Endothelial cell (in vitro differentiated cells): ENCODE measurements at places on chromosomes 2 and 18.

- no peak for DNase-seq
Observed at GRCh38 chr18:26052505-26052904, 37.9 kb downstream of the SS18 start.

GRCh38 chr2:63300835-63301234, 250.2 kb downstream of the OTX1 start:
- DNase-seq: no peak

- DNase-seq: no peak
Observed at GRCh38 chr2:217990389-217990788, 12.4 kb downstream of the TNS1 start.

GRCh38 chr2:156526950-156527636, 90.9 kb downstream of the GPD2 start:
- no peak for DNase-seq

DNA sequence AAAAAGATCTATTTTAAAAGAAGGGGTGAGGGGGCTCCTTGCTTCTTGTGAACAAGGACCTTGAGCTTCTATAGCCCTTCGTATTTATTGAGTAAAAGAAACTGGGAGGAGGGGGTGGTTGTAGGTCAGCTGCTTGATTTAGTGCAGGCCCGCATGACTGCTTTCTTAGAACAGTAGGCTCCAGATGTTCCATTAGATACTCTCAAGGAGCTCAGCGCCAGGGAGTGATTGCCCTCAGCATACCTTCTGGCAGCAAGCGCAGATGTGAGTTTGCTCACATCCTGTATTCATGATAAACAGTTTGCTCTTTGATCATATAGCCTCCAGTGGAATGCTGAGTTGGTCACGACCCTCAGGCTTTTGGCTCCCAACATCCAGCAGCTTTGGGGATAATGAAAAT, 108.9 kb upstream of the XPO1 start:
- DNase-seq: no peak

- DNase-seq: no peak
Observed at GRCh38 chr2:7594211-7594610, 677.0 kb downstream of the RNF144A start.

DNA sequence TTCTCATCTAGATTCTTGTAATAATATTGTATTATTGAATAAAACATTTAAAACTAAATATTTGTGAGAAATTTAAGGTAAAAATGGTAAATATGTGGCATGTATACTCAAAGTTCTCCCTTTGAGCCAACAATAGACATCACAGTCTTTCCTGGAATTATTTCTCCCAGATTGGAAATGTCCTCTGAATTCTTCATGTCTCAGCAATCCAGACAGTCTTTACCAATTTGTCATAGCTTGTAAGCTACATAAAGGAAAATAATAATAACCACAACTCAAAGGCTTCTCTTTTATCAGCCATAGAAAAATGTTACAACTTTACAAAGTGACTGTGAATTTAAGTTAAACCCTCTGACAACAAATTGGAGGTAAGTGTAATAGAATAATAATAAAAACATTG, 784.9 kb downstream of the EPHA4 start:
- DNase-seq: no peak

GRCh38 chr2:218015586-218016521, 13.1 kb upstream of the TNS1 start:
- no peak for DNase-seq

DNA sequence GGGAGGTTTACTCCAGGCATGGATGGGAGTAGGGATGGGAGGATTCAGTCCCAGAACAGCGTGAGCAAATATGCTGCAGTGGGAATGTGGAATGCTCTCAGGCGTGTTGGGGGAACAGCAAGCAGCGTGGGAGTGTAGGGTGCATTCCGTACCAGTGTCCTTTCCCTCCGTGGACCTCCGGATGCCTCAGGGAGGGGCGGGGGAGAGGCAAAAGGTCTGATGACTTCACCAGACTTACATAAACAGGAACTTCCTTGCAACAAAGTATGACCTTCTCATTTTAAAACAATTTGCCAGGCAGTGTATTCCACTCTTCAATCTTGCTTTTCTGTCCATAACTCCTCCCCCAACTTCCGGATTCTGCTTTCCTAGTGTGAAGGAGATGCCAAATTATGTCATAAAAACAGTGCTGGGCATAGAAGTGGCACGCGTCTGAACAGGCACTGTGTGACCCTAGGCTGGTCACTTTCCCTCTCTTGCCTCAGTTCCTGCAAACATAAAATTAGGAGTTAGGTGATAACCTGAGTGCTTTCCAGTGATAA, 36.9 kb downstream of the RPL37A start:
- DNase-seq: no peak

- no peak for DNase-seq
Observed at GRCh38 chr2:191019376-191019775, 5.4 kb upstream of the STAT1 start.

GRCh38 chr2:231030725-231031124, 6.6 kb upstream of the C2orf72 start:
- no peak for DNase-seq

GRCh38 chr2:13508671-13509070, 791.9 kb downstream of the TRIB2 start:
- DNase-seq: no peak

- DNase-seq: no peak
Observed at GRCh38 chr2:66443186-66443978, 8.5 kb downstream of the MEIS1 start.

GRCh38 chr2:149559341-149560068, 28.1 kb downstream of the MMADHC start:
- no peak for DNase-seq

- DNase-seq: no peak
Observed at GRCh38 chr2:154195644-154196195, 324.0 kb downstream of the GALNT13 start.
